ENCODE measurements at places on chromosomes 4 and X. TPM values are rescaled to one million over a fixed set of nuclear protein-coding genes. Genes with fewer than 3 reads are reported as not detected.

Gene STK26
- 12.8 TPM for total RNA-seq

Gene SLC9B1
- total RNA-seq, result 1.3 TPM

Gene THAP9
- total RNA-seq, result 5.2 TPM

Gene CPZ
- 7.5 TPM for total RNA-seq

DNA sequence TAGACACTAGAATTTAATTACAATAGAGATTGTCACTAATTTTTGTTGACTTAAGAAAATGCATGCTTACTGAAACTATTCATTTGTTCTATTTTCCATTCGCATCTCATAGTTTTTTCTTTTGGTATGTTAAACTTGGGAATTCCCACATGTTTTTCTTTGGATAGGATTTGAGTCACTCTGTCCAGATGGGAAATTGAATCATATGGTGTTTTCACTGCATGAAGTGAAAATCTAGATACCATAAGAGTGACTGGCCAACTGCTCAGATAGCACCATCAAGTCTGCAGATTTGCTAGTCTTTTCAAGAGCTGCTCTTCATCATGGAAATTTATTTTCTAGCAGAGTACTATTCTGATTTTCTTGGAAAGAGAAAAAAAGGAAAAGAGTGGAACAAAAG lies 172.6 kb downstream of the FAM47B start:
- no peak for DNase-seq

DNA sequence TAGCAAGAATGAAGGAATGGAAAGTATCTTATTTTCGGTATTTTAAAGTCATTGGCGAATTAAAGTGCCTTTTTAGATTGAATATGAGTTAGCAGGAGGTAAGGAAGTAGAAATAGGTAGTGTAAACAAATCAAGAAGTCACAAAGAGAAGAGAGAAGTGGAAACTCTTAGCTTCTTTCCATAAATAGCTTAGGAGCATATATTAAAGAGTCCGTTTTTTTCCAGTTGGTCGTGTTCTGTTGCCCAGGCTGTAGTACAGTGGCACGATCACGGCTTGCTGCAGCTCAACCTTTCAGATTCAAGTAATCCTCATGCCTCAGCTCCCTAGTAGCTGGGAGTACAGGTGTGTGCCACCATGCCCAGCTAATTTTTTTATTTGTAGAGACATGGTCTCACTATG lies 56.4 kb downstream of the UBE2K start:
- DNase-seq, result no peak

DNA sequence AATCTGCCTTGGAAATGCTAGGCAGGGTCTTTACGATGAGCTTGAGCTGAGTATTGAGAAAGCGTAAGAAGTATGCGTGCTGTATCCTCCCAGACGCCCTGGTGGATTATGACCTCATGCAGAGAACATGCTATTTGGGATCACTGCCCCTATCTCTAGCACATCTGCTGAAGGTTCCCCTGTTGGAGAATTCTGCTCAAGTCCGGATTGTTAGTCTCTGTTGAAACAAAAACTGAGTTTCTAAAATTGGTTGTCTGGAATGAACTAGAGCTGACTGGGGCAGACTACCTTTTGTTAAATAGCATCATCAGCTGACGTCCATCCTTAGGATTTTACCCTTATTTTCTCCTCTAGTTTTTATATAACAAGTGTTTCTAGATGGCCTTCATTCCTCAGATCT lies 7.5 kb downstream of the FHDC1 start:
- DNase-seq, result no peak

- no peak for DNase-seq
These were observed 107.9 kb downstream of the ZNF827 start for GRCh38 chr4:145830699-145831098.

GRCh38 chrX:150303386-150304097 lies 59.6 kb upstream of the MAMLD1 start:
- DNase-seq, result no peak

- DNase-seq, result no peak
These were observed 70.6 kb upstream of the ANK2 start for GRCh38 chr4:112978691-112979472.

DNA sequence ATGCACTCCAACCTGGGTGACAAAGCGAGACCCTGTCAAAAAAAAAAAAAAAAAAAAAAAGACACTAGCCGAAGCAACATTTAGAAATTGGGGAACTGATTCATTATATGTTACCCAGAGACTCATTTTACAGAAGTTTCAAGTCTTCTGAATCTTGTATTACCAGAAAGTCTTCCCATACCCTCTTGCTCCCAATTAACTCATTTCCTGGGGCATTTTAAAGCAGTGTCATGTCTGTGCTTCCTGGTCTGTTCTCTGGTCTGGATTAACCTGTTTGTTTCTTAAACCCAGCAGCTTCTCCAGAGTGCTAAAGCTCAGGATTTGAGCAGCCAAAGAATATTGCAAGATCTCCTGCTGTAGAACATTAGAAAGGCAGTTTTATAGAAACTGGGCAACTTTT lies 43.7 kb downstream of the FRMPD3 start:
- no peak for DNase-seq
